Activated T-cell treated with anti-CD3 and anti-CD28 coated beads, Interleukin-2, amount 50 U/mL, for 72 hours (primary cell): ENCODE measurements at places on chromosomes 11 and 22. TPM values are rescaled to one million over a fixed set of nuclear protein-coding genes. Genes with fewer than 3 reads are reported as not detected.

DNA sequence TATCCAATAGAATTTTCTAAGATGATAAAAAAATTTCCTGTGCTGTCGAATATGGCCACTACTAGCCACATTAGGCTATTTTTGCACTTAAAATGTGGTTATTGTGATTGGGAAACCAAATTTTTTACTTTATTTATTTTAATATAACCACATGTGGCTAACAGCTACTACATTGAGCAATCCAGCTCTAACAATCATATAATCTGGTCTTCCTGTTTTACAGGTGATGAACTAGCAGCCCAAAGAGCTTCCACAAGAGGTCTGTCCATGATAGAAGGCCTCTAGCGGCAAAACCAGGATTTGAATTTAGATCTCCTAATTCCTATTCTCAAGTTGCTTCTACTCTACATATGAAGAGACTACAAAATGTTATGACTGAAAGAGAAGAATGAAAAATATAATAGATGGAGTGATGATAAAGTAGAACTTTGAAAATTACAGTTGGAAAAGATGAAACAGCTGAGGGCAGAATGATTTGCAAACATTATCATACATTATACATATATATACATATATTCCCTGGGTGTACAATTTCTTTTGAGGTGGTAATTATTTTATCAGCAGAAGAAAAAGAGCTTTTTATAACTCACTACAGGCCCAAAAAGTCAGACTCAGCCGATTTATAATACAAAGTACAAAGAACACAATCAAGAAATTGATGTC, 363.5 kb upstream of the PITPNB start:
- no peak overlapping the region for H3K27ac ChIP-seq
- no peaks in the 10 kb centered on the region for H3K36me3 ChIP-seq
- H3K4me3 ChIP-seq = no peak overlapping the region
- no peaks in the 10 kb centered on the region for H3K4me1 ChIP-seq
- H3K27me3 ChIP-seq = no peaks in the 10 kb centered on the region
- no peak for DNase-seq

DNA sequence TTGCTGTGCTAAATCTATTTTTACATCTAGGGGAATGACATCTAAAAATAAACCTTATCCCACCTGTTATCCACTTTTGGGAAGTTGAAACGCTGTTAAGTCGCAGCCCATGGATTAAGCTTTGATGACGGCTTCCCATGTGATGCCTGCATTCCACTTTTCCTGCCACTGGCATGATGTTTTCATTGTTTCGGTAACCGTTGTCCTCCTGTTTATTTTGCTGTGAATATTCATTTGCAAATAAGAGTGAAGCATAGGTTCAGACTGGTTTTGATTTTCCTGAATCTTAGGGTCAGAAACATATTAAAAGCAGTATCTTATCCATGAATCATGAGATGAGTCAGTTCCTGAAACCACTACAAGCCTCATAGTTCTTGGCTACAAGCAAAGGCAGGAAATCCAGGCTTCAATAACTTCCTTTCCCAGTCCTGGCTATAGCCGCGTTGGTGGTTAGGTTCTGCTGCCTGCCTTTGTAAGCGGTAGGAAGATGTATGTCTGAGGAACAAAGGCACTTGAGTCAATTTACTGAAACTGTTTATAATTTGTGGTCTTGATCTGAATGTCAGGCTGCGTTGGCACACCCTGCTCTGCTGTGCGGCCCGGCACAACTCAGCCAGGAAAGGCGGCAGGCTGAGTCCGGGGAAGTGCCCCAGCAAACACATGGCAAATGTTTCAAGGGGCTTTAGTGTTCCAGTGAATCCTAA, 19.4 kb downstream of the TEAD1 start:
- H3K36me3 ChIP-seq = no peaks in the 10 kb centered on the region
- peaks cover 13% of the 10 kb centered on the region for H3K4me1 ChIP-seq
- no peak overlapping the region for H3K27ac ChIP-seq
- H3K4me3 ChIP-seq = peak overlapping the region; percentile 6
- peaks cover 82% of the 10 kb centered on the region for H3K27me3 ChIP-seq
- DNase-seq = peak; percentile 8

GRCh38 chr11:110362971-110363509, 66.6 kb upstream of the RDX start:
- H3K36me3 ChIP-seq = no peaks in the 10 kb centered on the region
- no peak overlapping the region for H3K4me3 ChIP-seq
- no peak for DNase-seq
- peak overlapping the region; percentile 11 for H3K27ac ChIP-seq

- H3K4me1 ChIP-seq = peaks cover 41% of the 10 kb centered on the region
- peak; percentile 44 for DNase-seq
- H3K27ac ChIP-seq = peak overlapping the region; percentile 60
- H3K36me3 ChIP-seq = no peaks in the 10 kb centered on the region
Observed at GRCh38 chr22:39773976-39774539, 119.5 kb downstream of the ENTHD1 start.

GRCh38 chr11:73095613-73096012, 46.5 kb downstream of the FCHSD2 start:
- peaks cover 2% of the 10 kb centered on the region for H3K36me3 ChIP-seq
- H3K4me1 ChIP-seq = peaks cover 7% of the 10 kb centered on the region

DNA sequence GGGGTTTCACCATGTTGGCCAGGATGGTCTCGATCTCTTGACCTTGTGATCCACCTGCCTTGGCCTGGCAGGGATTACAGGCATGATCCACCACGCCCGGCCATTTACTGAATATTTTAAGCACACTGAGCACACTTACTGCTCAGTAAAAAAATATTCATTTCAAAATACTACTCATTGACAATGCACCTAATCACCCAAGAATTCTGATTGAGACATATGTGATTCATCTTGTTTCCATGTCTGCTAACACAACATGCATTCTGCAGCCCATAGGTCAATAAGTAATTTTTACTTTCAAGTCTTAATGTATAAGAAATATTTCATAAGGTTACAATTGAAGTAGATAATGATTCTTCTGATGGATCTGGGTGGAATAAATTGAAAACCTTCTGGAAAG, 4.2 kb upstream of the OR52J3 start:
- H3K4me1 ChIP-seq = no peaks in the 10 kb centered on the region
- no peaks in the 10 kb centered on the region for H3K36me3 ChIP-seq
- DNase-seq = no peak
- H3K27ac ChIP-seq = no peak overlapping the region

The OR4D6 gene
- total RNA-seq = not detected

The THY1 gene
- 1.3 TPM for total RNA-seq

The ADAMTS15 gene
- 0.07 TPM for total RNA-seq

The PLEKHA7 gene
- total RNA-seq = 6.5 TPM

The LRRC55 gene
- total RNA-seq = not detected
